Femur (tissue), 1 donor: ENCODE measurements at places on chromosomes 6 and 20.
A peak's percentile ranks its signal among the peaks of the same experiment; 100 is the strongest.

DNA sequence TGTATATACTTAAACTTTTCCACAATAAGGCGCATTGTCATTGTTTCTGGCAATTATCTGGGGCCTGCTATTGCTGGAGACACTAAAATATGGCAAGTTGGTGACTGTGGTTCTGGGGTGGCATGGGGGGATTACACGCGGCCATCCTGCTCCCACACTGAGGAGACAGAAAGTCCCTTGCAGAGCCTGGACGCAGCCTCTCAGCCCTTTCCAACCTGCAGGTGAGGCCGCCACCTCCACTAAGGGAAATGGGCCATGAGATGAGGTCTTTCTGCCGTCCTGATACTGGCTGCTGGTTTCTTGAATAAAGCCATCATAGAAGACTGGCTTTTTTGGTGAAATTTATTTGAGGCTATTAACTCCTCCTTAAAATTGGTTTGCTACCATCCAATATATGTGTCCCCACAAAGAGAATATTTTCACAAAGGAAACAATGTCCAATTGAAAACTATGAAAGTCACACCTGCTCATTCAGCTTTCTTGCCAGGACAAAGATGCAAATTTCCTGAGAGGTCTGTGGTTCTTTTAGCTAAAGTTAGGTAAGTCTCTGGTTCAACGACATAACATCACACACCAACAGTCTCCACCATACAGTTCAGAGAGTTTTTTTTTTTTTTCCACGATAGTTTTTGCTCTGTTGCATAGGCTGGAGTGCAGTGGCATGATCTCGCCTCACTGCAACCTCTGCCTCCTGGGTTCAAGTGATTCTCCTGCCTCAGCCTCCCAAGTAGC, 13.0 kb downstream of the TXNDC5 start:
- no peak for DNase-seq

GRCh38 chr6:87350516-87350915, 5.9 kb downstream of the C6orf163 start:
- no peak for DNase-seq

- DNase-seq = no peak
Measured at GRCh38 chr6:52377538-52378221, 15.7 kb downstream of the PAQR8 start.

- DNase-seq = peak; percentile 56
Measured at GRCh38 chr6:168418711-168419121, 22.3 kb upstream of the SMOC2 start.

GRCh38 chr6:2485116-2485515, 239.7 kb upstream of the GMDS start:
- DNase-seq = no peak

DNA sequence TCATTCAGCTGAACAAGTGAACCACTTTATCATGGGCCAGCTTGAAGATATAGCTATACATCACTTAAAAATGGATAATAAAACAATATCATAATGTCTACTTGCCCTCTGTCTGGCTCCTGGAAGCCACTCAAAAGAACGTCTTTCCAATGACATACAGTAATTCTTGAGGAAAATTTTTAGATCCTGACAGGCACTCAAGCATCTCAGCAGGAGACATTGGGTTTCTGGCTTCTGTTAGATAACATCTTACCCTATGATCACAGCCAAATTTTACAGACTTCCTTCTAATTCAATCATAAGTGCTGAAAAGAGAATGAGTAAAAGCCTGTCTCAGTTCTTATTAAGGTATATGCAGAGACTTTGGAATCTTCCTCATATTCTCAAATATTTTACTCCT, 330 bp downstream of the CGA start:
- DNase-seq = no peak

DNA sequence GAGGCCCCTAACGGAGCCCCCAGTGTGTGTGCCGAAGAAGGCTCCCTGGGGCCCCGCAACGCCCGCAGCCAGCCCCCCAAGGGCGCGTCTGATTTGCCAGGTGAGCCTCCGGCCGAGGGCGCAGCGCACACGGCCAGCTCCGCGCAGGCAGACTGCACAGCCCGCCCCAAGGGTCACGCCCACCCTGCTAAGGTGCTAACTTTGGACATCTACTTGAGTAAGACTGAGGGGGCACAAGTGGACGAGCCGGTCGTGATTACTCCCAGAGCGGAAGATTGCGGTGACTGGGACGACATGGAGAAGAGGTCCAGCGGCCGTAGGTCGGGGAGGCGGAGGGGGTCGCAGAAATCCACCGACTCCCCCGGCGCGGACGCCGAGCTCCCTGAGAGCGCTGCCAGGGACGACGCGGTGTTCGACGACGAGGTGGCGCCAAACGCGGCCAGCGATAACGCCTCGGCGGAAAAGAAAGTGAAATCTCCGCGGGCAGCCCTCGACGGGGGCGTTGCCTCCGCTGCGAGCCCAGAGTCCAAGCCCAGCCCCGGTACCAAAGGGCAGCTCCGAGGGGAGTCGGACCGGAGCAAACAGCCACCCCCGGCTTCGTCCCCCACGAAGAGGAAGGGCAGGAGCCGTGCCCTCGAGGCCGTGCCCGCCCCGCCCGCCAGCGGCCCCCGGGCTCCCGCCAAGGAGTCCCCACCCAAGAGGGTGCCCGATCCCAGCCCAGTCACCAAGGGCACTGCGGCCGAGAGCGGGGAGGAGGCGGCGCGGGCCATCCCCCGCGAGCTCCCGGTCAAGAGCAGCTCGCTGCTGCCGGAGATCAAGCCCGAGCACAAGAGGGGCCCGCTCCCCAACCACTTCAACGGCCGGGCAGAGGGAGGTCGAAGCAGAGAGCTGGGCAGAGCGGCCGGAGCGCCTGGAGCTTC, 117.0 kb downstream of the RTN4IP1 start:
- peak; percentile 65 for DNase-seq

DNA sequence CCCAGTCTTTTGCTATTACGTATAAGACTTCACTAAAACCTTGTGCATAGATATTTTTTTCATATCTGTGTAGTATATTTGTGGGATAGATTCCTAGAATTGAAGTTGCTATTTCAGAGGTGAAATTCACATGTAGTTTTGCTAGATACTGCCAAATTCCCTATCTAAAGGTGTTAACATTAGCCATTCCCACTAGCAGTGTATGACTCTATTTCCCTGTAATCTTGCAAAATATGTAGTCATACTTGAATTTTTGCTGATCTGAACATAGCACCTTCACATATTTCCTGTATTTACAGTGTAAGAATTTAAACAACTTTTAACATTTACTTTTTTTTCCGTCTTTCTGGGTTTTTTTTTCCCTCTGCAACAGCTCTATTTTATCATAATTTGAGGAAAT, 24.9 kb downstream of the SENP6 start:
- no peak for DNase-seq

DNA sequence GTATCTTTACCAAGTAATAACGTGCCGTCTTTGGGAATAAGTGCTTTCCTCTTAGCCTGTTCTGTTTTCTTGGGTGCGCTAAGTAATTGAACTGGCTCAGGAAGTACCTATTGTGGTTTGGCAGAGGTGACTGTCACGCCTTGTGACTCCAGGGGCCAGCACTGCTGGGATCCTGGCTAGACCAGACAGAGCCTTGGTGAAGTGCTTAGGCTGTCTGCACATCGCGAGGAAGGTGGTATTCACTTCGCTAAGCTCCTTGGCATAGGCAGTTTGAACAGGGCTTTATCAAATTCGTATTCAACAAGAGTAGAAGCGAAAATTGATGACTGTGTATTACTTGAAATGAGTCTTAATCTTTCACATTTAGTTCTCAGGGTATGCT, 17.6 kb downstream of the PRDM1 start:
- no peak for DNase-seq

GRCh38 chr20:61744691-61745396, 320.8 kb downstream of the TAF4 start:
- no peak for DNase-seq
